ENCODE measurements at places on chromosomes 6 and 20. TPM values are rescaled to one million over a fixed set of nuclear protein-coding genes. Genes with fewer than 3 reads are reported as not detected.
A peak's percentile ranks its signal among the peaks of the same experiment; 100 is the strongest.

GRCh38 chr20:32695089-32695488, 21.3 kb upstream of the C20orf203 start:
- DNase-seq, result no peak

- DNase-seq, result no peak
Measured at GRCh38 chr20:35508493-35509218, 20.8 kb downstream of the C20orf173 start.

DNA sequence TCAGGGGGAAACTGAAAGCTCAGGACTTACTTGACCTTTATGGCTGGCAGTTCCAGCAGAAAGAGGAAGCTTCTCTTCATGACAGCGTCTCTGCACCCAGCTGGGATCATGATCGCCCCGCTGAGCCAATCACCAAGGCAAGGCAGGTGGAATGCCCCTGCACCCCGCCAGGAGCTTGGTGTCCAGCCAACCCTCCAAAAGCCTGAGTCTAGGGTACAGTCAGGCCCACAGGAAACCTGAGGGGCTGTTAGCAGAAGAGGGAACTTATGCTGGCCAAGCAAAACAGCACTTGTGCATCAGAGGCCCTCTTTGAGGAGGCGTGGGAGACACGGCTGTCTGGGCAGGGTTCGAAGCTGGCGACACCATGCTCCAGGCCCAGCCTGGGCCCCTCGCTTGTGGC, 188.3 kb upstream of the GMDS start:
- no peak for DNase-seq

GRCh38 chr6:88982720-88983119, 19.3 kb upstream of the RNGTT start:
- peak; percentile 86 for DNase-seq

DNA sequence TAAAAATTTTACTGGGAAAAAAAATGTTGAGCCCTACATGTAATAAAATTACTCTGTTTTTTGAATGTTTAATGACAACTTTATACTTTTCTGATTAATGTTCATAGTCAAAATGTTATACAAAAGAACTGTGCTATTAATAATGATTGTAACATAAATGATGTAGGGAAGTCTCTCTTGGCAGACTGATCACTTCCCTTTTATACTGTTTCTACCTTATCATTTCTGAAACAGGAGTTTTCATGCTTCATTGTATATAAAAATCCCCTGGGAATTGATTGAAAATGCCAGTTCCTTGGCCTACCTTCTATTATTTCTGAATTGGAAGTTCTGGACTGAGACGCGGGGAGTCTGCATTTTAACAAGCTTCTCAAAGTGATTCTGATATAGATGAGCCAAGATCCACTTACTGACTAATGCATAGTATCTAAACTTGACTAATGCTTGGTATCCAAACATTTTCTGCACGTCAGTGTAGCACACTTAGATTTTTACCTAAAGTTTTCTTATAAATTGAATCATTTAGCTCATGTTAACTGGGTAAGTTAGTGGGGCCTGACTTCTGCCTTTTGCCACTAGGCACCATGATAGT, 7.2 kb upstream of the HDAC2 start:
- DNase-seq, result no peak

DNA sequence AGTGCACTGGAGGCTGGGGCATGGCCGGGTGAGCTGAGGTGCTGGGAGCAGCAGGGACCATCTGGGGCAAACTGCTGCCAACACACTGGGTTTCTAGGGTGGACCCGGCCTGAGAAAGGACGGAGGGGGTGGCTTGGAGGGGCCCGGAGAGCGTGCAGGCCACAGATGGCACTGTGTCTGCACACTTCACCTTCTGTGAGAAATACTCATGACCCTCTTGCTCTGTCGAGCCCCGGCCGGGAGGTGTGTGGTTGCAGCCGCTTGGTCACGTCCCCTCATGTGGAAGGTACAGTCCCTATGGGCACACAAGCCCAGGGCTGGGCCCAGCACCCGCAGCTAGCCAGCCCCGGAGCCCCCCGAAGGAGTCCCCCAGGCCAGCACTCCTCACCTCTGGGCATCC, 59.7 kb downstream of the RBM38 start:
- DNase-seq, result no peak

GRCh38 chr6:64644024-64644423, 1008.4 kb downstream of the PHF3 start:
- DNase-seq, result no peak

DNA sequence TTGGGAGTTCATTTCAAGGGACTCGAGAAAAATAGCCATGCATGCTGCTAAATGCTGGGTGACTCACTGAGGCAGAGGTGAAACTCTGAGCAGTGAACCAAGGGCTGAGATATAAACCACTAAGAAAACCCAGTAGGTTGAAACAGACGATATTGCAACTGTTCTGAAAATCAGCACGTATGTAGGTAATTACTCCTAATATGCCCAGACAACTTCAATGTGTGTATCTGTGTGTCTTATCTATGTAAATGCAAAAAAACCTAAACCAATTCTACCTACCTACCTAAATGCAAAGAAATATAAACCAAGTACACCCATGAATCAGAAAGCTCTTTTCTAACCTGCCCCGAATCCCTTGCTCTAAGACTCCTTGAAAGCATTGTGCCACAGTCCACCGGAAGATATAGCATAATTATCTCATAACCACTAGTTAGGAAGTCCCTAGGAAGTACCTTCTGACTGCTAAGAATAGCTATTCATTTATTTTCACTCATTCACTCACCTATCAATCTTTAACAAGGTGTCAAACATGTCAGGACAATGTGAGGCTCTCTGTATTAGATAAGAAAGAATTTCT, 458.7 kb upstream of the RUNX2 start:
- DNase-seq, result no peak

GRCh38 chr6:151101816-151102694, 137.7 kb upstream of the AKAP12 start:
- no peak for DNase-seq

DNA sequence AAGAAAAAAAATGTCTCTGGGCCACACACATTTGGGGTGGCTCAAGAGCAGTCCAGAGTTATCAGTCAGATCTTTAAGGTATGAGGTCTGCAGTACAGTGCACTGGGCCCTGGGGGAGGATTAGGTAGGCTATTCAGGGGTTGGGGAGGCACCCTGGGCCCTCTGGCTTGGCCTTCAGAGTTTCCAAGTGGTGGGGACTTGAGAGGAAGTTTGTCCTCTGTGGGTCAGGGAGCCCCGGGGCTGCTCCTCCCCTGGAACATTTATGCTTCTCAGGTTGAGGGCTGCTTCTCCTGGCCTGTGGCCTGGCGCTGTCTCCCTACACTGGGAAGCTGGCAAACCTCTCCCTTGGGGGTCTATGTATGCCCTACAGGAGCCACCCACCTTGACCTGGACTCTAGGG, 46.0 kb downstream of the PTK7 start:
- no peak for DNase-seq

DNA sequence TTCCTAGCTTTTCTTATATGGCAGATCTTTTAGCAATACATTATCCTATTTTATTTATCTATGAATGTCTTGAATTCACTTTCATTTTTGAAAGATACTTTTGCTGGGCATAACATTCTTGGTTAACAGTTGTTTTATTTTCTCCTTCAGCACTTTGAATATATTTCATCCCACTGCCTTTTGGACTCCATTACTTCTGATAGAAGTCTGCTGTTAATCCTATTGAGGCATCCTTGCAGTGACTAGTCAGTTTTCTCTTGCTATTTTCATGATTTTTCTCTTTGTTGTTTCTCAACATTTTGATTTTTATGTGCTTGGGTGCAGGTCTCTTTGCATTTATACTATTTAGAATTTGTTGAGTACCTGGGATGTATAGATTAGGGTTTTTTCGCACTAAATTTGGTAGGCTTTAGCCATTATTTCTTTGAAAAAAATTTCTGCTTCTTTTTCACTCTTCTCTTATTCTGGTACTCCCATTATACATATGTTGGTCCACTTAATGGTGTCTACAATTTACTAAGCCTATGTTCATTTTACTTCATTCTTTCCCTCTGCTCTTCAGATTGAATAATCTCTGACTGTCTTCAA, 53.2 kb downstream of the PHACTR3 start:
- no peak for DNase-seq

DNA sequence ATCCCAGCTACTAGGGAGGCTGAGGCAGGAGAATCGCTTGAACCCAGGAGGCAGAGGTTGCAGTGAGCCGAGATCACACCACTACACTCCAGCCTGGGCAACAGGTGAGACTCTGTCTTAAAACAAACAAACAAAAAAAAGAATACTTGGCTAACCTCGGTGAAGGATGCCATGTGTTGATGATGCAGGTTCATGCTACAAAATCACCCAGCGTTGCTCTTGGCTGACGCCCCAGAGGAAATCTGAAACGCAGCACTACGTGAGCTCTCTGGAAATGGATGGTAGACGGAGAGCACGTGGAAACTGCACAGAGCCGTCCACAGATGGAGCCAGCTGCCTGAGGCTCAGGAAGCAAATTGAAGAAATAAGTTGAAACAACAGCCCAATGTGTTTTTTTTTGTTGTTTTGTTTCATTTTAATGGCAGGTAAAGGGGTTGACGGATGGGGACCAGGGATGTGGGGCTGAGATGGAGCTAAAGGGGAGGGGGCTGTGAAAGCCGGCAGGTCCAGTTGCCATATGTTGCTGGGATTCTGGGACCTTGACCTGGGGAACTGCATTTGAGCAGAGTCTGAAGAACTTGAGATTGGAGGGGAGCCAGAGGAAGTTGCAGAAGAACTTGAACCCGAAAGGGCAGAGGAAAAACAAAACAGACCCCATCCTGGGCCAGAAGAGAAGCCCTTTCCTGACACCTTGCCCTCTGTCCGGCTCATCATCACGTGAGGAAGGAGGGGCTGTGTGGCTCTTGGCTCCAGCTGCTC, 12.8 kb upstream of the MANBAL start:
- peak; percentile 87 for DNase-seq

GRCh38 chr6:119986934-119987549, 637.5 kb upstream of the MAN1A1 start:
- no peak for DNase-seq

DNA sequence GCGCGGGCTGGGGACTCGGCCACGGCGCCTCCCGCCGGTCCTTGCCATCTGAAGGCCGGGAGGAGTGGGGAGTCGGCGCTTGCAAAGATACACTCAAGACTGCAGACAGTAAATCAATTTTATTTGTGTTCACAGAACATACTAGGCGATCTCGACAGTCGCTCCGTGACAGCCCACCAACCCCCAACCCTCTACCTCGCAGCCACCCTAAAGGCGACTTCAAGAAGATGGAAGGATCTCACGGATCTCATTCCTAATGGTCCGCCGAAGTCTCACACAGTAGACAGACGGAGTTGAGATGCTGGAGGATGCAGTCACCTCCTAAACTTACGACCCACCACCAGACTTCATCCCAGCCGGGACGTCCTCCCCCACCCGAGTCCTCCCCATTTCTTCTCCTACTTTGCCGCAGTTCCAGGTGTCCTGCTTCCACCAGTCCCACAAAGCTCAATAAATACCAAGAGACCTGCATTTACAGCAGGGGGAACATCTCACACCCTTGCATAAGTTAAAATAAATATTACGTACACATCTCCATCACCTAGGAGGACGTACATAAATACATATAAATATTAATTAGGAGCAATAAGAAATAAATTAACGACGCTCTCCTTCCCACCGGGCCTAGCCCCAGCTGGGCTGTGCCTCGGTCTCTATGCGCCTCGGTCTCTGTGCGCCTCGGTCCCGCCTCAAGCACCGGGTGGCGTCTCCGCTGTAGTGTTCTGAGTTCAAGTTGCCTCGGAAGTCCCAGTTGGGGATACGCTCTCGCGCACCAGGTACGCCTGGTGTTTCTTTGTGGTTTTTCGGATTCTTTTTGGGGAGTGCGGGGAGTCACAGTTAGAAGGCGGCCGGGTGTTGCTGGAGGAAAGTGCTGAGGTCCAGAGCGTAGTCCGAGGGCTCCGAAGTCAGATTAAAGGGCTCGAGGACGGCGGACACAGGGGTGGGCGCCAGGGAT, 889 bp upstream of the FLOT1 start:
- no peak for DNase-seq

GRCh38 chr20:30815577-30816181, 441.8 kb upstream of the DEFB115 start:
- no peak for DNase-seq

DNA sequence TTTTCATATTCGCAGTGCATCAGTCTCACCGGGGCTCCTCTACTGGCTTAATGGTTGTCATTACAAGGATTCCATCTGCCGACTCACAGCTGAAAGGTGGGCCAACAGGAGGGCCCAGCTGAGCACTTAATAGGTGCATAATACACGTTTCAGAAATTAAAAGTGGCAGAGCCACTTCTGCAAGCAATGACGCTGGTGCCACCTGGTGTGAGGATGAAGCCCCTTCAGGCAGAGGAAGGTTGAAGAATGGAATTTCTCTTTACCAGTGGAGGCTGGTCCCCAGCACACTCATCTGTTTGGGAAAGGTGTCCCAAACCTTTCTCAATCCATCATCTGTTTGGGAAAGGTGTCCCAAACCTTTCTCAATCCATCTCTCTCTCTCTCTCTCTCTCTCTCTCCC, 8.2 kb upstream of the STMND1 start:
- DNase-seq, result peak; percentile 27

- no peak for DNase-seq
Measured at GRCh38 chr6:135962731-135963130, 111.2 kb downstream of the PDE7B start.

DNA sequence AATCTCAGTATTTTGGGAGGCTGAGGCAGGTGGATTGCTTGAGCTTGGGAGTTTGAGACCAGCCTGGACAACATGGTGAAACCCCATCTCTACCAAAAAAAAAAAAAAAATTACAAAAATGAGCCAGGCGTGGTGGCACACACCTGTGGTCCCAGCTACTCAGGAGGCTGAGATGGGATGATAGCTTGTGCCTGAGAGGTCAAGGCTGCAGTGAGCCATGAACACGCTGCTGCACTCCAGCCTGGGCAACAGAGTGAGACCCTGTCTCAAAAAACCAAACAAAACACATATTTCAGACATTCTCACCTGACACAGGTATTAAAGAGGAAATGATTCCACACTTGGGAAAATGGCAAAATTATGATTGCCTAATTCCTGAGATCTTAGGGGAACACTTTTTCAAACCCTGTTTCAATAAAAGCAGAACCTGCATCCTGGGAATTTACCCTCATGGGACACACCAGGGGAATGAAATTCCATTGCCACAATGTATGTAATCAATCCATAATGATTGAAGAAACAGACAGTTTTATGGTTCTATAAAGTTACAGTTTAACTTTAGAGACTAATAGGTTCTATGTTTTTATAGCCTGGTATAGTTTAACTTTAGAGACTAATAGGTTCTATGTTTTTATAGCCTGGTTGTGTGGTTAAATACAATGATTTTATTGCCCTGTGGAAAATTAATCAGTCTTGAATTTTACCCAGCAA, 29.6 kb upstream of the DNAAF9 start:
- no peak for DNase-seq

KCNQ5 gene
- polyA plus RNA-seq, result 31.4 TPM

FBXO9 gene
- 182 TPM for polyA plus RNA-seq

CTAGE9 gene
- not detected for polyA plus RNA-seq

ARMH2 gene
- not detected for polyA plus RNA-seq

MCCD1 gene
- polyA plus RNA-seq, result not detected

LRRC1 gene
- polyA plus RNA-seq, result 8.9 TPM

ZBTB46 gene
- polyA plus RNA-seq, result 24.1 TPM

AGPAT1 gene
- polyA plus RNA-seq, result 69.6 TPM

SCRT2 gene
- not detected for polyA plus RNA-seq

DSN1 gene
- 12.4 TPM for polyA plus RNA-seq

PI3 gene
- polyA plus RNA-seq, result not detected

WFDC12 gene
- not detected for polyA plus RNA-seq

LIN28B gene
- polyA plus RNA-seq, result 6.8 TPM

PCK1 gene
- polyA plus RNA-seq, result not detected

CRIP3 gene
- polyA plus RNA-seq, result 3.8 TPM

Measured in cardiac muscle cell (in vitro differentiated cells and primary cell).